ENCODE measurements at places on chromosomes 3 and 15. TPM values are rescaled to one million over a fixed set of nuclear protein-coding genes. Genes with fewer than 3 reads are reported as not detected.

Gene FOXL2
- not detected for total RNA-seq

DNA sequence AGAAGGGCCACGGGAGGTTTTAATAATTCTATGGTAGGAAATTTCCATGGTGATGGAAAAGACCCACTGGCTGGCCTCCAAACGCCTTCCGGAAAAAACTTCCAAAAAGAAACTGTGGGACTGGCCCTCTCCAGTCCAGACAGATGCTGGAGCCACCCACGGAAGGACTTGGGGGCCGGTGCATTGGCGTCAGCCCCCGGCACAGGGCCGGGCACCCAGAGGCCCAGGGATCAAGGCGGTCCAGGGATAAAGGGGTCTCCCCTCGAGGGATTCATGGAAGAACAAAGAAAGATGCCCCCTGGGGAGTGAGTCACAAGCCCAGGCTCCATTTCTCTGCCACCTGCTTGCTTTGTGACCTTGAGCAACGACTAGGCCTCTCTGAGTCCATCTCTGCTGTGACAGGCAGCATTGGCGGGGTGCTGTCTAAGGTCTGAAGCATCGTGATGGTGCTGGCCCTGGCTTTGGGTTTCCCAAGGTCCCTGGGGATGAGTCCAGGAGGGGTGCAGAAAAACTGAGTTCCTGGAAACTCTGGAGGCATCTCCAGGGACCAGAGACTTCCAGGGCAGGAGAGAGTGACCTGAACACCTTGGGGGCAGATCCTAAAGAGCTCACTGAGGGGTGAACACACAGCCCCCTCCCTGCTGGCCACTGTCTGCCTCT is 21.6 kb downstream of the ATP2B2 start:
- no peak for DNase-seq

Gene GOLGA6L25
- total RNA-seq, result not detected

Gene LRIG1
- total RNA-seq, result 3.9 TPM
